ENCODE measurements at places on chromosomes 16 and 17. TPM values are rescaled to one million over a fixed set of nuclear protein-coding genes. Genes with fewer than 3 reads are reported as not detected.

Gene NHLRC4
- 0.07 TPM for total RNA-seq

Gene GRB7
- total RNA-seq: not detected

GRCh38 chr17:19935169-19935568, 42.5 kb downstream of the AKAP10 start:
- no peak for DNase-seq

- DNase-seq: peak; percentile 58
Measured at GRCh38 chr17:3935140-3935542, 18.9 kb upstream of the P2RX1 start.

DNA sequence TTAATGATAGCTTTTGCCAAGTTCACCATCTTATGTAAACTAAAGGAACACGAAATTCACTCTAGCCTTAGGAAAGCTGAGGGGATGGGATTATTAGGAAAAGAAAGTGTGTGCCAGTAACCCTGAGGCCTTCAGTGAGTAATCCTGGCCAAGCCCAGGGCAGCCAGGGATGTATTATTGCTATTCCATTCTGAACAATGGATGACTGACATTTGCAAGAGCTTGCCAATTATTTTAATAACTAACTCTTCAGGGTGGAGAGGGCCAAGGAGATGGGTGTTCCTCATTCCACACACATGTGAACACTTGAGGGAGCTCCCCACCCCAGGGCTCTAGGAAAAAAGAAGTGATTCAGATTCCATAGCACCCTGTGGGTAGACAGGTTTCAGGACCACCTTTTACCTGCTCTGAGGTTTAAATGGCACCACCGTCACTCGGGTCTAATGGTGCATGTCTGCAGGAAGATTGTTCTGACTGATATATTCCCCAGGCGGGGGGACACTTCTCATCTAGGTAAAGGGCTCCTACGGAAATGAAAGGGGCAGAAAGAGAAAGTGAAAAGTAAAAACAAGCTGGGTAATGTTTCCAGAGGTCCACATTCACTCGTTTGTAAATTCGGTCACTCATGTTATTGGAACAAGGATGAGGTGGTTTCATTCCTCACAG, 41.5 kb downstream of the TK2 start:
- DNase-seq: peak; percentile 28

DNA sequence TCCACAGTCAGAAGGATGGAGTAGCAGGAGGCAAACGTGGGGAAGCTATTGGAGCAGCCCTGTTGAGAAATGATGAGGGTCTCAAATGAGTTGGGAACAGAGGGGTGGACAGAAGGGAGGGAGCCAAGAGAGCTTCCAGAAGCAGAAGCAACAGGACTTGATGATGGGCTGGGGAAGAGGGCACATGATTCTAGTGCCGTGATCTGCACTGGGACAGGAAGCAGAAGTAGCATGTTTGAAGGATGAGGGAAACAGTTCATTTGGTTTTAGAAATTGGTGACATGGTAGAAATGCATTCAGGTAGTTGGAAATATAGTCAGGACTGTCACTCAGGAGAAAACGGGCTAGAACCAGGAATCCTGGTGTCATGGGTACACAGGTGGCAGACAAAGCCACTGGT, 19.4 kb downstream of the EMP2 start:
- DNase-seq: no peak

DNA sequence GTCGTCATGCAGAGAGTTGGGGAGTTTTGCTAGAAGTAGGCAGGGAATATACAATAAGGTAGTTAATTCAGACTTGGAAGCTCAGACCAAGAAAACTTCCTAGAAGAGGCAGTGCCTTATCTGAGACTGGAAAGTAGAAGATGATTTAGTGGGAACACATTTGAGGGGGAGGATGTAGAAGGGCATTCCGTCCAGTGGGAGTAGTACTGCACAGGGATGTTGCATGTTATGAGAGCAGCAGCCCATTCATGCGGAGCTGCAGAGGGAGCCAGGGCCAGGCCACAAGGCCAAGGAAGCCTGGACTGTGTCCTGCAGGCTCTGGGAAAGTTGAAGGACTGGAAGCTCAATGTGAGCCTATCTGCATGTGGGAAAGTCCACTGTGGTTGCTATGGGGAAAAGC, 344.5 kb upstream of the EEF2KMT start:
- no peak for DNase-seq

DNA sequence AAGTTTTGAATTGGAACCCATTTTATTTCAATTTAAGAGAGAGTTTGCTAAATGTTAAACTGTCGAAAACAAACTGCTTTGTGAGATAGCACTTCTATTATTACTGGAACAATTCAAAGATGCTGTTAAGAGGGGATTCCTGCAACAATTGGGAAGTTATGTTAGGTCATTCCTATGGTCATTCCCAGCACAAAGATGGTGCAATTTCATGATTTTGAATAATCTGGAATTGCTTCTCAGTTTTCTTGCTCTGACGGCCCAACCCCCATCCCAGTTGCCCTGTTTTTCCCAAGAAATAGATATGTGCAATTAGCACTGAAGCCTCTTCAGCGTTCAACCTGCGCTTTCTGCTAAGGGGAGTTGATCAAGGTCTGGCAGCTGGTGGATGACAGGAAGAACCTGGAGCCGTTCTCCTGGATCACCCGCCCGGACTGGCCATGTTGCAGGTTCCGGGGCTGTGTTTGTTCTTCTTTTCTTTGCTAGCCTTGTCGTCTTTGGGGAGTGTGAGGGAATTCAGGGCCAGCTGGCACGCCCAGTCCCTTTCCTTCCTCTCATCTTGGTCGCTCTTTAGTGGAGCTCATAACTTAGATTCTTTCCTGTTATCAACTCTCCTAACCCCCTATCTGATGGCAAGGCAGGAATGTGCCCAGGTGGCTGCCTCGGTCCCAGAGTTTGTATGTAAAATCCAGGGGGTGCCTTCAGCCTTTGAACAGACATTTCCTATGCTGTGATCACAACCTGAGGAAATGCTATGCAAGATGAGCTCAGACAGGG, 29.0 kb upstream of the IRF8 start:
- no peak for DNase-seq

DNA sequence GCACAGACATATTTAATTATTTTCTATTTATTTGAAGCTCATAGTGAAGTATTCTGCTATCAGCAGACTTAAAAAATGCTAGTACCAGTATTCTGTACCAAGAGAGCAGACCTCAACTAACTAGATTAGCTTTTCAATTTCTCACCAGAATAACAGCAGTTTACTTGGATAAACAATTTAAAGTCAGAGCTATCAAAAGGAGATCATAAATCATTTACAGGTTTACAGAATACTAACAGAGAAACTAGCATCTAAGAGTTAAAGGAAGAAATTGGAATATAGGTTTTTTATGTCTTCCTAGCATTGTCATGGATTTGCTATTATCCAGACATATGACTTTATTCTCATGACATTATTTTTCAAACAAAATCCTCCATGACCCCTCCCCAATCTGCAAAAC, 3.4 kb downstream of the SPOP start:
- DNase-seq: no peak

DNA sequence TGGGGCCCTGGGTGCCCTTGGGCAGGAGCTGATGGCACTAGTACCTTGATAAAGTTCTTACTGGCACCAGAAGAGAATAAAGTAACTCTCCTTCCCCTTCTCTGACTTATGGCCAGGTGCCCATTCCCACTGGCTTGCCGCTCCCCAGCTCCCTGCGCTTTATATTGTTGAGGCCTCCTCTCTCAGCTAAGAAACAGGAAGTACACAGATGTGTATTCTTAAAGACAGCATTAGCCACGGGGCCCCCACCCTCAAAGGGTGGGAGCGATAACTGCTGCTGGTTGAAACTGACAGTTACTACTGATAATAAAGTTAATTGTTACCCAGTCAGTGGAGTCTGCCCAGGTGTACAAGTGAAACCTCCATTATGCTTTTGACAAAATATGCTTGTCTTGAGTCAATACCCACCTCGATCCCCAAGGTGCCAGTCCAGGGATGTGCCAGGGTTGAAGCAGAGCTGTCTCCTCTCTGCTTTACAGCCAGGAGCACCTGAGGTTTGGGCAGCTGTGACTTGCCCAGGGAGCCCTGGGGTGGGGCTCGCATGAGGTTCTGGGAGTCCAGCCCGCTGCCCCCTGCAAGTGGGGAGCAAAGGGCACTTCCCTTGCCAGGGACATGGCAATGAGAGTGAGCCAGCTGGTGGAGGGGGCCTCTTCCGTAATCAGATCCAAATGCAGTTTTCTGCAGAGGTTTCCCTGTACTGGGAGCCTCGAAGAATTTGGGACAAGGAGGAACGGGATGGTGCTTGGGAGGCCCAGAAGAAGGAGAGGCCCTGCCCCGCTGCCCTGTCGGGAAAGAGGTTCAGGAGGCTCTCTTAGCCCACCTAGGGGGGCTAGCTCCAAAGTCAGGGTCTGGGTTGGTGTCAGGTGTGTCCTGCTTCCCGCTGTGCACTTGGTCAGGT, 5.4 kb upstream of the CLDN9 start:
- no peak for DNase-seq

Data from HT1080 (cell line).